ENCODE measurements at places on chromosomes 1 and 21. TPM values are rescaled to one million over a fixed set of nuclear protein-coding genes. Genes with fewer than 3 reads are reported as not detected.
A peak's percentile ranks its signal among the peaks of the same experiment; 100 is the strongest.

- no peaks in the 10 kb centered on the region for H3K36me3 ChIP-seq
- no peaks in the 10 kb centered on the region for H3K4me1 ChIP-seq
- no peak overlapping the region for H3K4me3 ChIP-seq
- H3K27me3 ChIP-seq = no peaks in the 10 kb centered on the region
- no peak for DNase-seq
Observed at GRCh38 chr1:185803241-185803640, 69.0 kb downstream of the HMCN1 start.

GRCh38 chr1:7009741-7010525 is 224.7 kb downstream of the CAMTA1 start:
- no peak overlapping the region for H3K27ac ChIP-seq
- peak; percentile 21 for DNase-seq
- no peaks in the 10 kb centered on the region for H3K36me3 ChIP-seq

- H3K27ac ChIP-seq = no peak overlapping the region
- no peaks in the 10 kb centered on the region for H3K27me3 ChIP-seq
- H3K4me3 ChIP-seq = no peak overlapping the region
- H3K4me1 ChIP-seq = no peaks in the 10 kb centered on the region
- no peaks in the 10 kb centered on the region for H3K36me3 ChIP-seq
Observed at GRCh38 chr1:107894605-107895004, 70.4 kb downstream of the VAV3 start.

GRCh38 chr1:42806593-42806992 is 10.3 kb upstream of the ERMAP start:
- H3K4me3 ChIP-seq = no peak overlapping the region
- H3K27me3 ChIP-seq = no peaks in the 10 kb centered on the region
- H3K27ac ChIP-seq = no peak overlapping the region
- no peaks in the 10 kb centered on the region for H3K4me1 ChIP-seq
- no peak for DNase-seq
- H3K36me3 ChIP-seq = peaks cover 5% of the 10 kb centered on the region

DNA sequence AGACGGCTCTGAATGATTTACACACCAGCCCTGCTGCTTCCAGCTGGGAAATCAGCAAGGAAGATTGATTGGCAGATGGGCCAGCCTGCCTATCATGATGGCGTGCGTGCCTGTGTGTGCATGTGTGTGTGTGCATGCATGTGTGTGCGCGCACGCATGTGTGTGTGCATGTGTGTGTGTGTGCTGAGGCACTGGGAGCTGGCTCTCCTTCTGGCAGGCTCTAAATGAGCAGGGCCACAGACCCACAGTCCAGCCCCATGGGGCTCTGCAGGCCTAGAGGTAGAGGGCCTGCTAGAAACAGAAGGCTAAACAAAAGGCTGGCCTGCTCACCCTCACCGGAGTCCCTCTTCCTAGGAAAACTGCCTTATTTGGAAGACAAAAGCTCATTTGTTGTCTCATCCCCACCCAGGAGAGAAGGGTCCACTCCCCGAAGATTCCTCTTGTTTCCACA is 6.0 kb downstream of the KLHDC8A start:
- no peak for DNase-seq
- H3K4me1 ChIP-seq = no peaks in the 10 kb centered on the region
- no peak overlapping the region for H3K27ac ChIP-seq
- no peak overlapping the region for H3K4me3 ChIP-seq
- no peaks in the 10 kb centered on the region for H3K27me3 ChIP-seq
- H3K36me3 ChIP-seq = no peaks in the 10 kb centered on the region

- no peaks in the 10 kb centered on the region for H3K27me3 ChIP-seq
- no peak overlapping the region for H3K4me3 ChIP-seq
- no peaks in the 10 kb centered on the region for H3K36me3 ChIP-seq
- no peak for DNase-seq
- peaks cover 5% of the 10 kb centered on the region for H3K4me1 ChIP-seq
- H3K27ac ChIP-seq = no peak overlapping the region
Observed at GRCh38 chr1:27622828-27623227, 12.2 kb downstream of the FGR start.

- H3K27me3 ChIP-seq = no peaks in the 10 kb centered on the region
- peaks cover 7% of the 10 kb centered on the region for H3K36me3 ChIP-seq
- no peak overlapping the region for H3K27ac ChIP-seq
- no peaks in the 10 kb centered on the region for H3K4me1 ChIP-seq
- no peak overlapping the region for H3K4me3 ChIP-seq
Observed at GRCh38 chr21:41894922-41895557, 15.9 kb upstream of the PRDM15 start.

DNA sequence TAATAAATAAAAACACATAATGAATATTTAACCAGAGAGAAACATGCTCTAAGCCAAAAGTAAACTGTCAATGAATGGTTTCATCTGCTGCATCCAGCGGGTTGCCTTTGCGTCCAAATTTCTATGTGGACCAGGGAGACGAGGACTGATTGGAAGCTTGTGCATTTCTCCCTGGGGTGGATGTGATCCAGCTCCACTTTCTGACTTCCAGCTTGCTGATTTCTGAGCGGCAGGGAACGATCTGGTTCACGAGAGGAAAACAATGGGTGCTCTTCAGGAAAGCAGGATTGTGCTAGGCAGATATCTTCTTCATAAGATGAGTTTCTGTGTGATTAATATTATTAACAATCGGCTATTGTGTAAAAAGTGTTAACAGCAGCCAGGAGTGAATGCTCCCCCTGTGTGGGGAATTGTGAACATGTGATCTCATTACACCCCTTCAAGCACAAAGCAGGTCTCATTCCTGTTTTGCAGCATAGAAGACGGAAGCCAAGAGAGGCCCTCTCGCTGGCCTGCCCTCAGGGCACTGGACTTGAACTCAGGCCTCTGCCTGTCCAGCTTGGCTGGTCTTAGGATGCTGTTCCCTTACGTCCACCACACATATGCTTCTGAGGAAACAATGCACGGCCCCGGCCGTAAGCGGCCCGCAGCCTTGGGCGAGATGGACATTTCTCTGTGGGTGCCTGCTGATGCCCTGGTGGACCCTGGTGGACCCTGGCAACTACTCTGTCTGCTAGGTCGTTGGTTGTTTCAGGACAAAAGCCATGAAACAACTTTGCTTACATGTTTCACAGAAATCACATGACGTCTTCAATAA is 183.4 kb upstream of the C1orf174 start:
- H3K4me3 ChIP-seq = no peak overlapping the region
- no peaks in the 10 kb centered on the region for H3K27me3 ChIP-seq
- no peaks in the 10 kb centered on the region for H3K36me3 ChIP-seq
- no peak overlapping the region for H3K27ac ChIP-seq
- no peaks in the 10 kb centered on the region for H3K4me1 ChIP-seq

DNA sequence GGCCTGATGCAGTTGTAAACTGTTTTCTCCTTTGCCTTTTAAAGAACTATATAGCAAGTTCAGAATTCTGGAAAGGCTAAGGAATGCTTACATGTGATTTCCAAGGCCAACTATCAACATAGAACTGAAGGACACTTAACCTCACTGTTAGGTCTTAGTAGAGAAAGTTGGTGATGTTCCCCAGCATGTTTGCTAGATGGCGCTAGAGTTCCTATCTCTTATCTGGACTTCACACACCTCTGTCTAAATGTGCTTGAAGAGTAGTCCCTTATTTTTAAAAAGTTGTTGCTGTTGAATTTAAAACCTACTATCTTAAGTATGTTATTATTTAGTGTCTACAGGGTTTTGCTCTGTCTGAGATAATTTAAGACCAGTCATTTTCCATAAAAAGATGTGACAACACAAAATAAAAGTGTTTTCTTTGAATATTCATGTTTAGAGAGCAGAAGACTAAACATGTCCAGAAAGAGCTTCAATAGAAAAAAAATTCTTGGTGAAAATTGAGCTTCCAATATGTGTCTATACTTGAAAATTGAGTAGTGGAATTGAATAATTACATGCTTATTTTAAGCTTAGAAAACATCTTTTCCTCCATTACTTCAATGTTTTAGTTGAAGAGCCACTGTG is 237.3 kb downstream of the S1PR1 start:
- DNase-seq = no peak
- H3K4me1 ChIP-seq = no peaks in the 10 kb centered on the region
- no peaks in the 10 kb centered on the region for H3K27me3 ChIP-seq
- H3K4me3 ChIP-seq = no peak overlapping the region
- H3K27ac ChIP-seq = no peak overlapping the region

DNA sequence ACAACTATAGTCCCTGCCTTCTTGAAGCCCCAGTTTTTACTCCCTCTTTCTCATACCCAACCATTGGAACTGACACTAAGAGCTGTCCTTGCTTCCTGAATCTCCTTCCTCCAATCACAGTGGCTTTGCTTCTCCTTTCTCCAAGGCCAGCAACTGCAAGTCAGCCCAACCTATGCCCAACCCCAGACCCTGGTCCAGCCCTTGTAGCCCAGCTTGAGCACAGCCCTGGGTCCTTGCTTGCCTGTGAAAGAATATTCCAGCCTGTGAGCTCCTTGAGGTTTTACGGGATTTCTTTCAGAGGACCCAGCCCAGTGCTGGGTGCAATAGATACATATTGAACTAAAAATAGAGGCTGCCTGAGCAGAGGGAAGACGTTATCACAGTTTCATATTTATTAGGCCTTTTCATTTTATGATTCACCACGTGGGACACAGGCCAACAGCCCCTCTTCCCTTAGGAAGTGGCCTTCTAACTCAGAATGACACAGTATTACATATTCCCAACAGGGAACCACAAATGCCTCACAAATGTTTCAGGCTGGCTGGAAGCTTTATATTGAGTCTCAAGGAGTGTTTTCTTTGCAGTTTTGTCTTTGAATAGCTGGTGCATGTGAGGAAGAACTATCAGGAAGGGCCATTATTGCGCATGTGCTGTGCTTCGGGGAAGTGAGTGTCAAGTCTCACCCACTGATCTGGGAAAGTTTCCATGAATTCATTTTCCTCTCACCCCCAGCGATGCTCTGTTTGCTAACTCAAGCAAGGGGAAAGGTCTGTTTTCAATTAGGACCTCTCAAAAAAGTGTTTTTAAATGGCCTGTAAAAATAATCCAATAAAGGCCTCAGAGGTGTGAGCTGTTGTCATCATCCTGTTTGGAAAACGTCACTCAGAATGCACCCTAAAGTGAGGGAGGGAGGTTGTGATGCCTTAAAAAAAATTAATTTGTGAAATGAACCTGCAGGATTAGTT is 92.3 kb upstream of the NFIA start:
- H3K4me1 ChIP-seq = peaks cover 29% of the 10 kb centered on the region
- H3K27me3 ChIP-seq = no peaks in the 10 kb centered on the region
- H3K27ac ChIP-seq = peak overlapping the region; percentile 58
- no peak overlapping the region for H3K4me3 ChIP-seq

GRCh38 chr1:205013683-205014367 is 29.2 kb upstream of the CNTN2 start:
- H3K36me3 ChIP-seq = peaks cover 4% of the 10 kb centered on the region
- H3K4me1 ChIP-seq = peaks cover 12% of the 10 kb centered on the region
- H3K27ac ChIP-seq = no peak overlapping the region
- H3K4me3 ChIP-seq = no peak overlapping the region

DNA sequence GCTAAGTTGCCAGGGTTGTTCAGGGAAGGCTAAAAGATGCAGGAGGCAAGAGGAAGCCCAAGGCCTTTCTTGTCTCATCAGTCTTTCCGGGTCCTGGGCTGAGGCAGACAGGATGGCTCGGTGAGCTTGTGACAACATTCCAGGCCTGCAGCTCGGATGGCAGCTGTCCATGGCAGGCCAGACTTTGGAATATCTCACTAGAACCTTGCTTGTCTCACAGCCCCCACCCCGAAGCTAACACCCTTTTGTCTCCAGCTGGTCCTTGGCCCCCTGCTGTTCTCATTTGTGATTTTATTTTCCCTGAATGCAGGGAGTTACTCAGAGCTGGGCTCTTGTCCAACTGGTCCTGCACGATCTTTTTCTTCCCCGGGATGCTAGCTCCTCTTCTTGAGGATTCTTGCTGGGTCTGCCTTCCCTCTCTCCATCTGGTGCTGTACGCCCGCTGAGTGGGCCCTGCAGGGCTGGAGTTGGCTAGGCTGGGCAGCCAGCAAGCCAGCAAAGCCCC is 477.2 kb upstream of the CAMK1G start:
- no peaks in the 10 kb centered on the region for H3K27me3 ChIP-seq
- H3K4me1 ChIP-seq = peaks cover 6% of the 10 kb centered on the region
- no peaks in the 10 kb centered on the region for H3K36me3 ChIP-seq
- DNase-seq = no peak
- H3K27ac ChIP-seq = no peak overlapping the region

The HSD3B2 gene
- total RNA-seq = not detected

The C8B gene
- total RNA-seq = not detected

The SHISAL2A gene
- total RNA-seq = not detected

The CA14 gene
- 5.7 TPM for total RNA-seq

The SDE2 gene
- 15.5 TPM for total RNA-seq

The LIPI gene
- total RNA-seq = not detected

All from right atrium auricular region (tissue), 2 donors.